Spinal cord (tissue), 10 donors: ENCODE measurements at places on chromosomes 5 and 9. TPM values are rescaled to one million over a fixed set of nuclear protein-coding genes. Genes with fewer than 3 reads are reported as not detected.

Gene SPATA31C1
- 0.20 TPM for total RNA-seq

Gene KIF12
- 9.0 TPM for total RNA-seq

DNA sequence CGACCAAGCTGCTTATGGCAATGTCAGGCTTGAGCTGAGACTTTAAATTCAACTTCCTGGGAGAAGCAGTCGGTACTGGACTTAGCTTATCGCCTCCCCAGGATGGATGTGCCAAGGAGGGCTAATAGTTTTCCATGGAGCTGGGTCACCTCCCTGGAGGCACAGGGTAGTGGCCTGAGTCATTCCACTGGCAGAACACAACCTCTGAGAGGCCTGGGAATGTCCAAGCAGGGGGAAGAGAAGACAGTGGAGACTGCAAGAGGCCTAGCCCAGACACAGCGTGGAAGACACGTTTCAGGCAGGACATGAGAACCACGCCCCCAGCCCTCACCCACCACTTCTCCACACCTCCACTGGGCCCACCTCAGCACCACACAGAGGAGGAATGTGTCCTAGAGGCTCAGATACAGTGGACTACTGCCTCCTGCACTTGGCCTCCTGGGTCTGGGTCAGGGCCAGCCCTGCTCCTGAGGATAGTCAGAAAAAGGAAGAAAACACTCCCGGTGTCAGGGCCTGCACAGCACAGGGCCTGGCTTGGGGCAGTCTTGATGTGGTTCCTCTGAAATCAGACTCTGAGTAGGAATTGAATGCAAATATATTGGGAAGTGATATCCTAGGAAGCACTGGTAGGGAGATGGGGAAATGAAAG, 171.8 kb downstream of the FSTL4 start:
- no peak for DNase-seq

Gene AQP7
- total RNA-seq = 0.33 TPM

DNA sequence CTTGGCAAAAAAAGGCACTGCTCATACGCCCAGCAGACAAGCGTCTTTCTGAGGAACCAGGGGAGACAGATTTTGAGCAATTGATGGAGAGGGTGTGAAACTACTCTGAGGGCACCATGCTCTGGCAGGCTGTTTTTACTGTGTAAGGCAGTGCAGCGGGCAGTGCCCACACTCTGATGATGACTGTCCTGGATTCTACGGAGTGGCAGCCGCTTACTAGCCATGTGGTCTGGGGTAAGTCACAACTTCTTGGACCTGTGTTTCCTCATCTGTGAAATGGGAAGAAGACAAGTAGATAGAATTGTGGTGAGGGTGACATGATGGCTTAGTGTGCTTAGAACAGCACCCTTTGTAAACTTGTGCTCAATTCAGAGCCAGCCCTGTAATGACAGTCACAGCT, 38.8 kb downstream of the FABP6 start:
- DNase-seq = no peak

GRCh38 chr9:37942621-37943344, 38.9 kb upstream of the SLC25A51 start:
- DNase-seq = no peak
